Fibroblast of the conjunctiva (primary cell): ENCODE measurements at places on chromosomes 1 and 21.

DNA sequence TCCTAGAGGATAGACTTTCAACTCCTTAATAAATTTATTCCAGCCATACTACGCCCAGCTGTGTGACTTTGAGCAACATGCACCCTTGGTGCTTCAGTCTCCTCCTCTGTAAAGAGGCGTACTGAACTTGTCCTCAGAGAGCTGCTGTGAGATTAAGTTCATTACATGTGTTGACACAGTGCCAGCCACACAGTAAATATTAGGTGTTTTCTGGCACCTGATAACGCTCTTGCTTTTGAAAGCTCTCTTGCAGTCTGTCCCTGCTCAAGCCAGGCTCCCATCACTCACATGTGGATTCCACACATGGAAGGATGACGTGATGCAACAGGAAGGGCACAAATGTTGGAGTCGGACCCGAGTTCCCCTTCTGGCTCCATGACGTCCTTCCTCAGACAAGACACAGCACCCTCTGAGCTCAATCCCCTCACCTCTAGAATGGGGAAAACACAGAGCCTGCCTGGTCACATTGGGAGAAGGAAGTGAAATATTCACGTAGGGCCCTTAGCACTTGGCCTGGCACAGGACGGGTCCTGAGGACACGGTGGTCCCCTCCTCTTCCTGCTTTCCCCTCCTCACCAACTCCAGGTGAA, 7.7 kb downstream of the IFNLR1 start:
- no peak for DNase-seq

DNA sequence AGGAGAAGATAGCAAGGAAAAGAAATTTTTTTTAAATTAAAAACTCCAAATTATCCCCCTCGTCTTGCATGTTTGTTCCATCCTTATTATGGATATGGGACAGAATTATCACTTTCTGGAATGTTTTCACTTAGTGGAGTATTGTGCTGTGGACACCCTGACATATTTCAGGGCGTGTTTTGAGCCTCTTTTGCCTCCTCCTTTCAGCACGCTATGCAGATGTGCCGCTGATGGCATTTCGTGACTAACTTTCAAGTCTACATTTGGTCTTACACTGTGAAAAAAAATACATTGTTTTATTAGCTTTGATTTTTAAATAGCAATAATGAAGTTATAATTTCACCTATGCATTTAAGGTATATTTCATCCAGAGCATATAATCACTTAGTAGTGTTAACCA, 738.7 kb downstream of the LTN1 start:
- no peak for DNase-seq

- no peak for DNase-seq
Observed at GRCh38 chr1:235206533-235207208, 45.6 kb upstream of the RBM34 start.

DNA sequence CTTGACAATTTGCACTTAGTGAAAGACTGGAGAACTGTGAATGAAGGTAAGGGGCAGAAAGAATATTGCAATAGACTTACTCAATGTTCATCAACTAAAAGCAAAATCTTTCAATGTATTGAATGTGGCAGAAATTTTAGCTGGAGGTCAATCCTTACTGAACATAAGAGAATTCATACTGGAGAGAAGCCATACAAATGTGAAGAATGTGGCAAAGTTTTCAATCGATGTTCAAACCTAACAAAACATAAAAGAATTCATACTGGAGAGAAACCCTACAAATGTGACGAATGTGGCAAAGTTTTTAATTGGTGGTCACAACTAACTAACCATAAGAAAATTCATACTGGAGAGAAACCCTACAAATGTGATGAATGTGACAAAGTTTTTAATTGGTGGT, 80.7 kb downstream of the JMJD4 start:
- no peak for DNase-seq

DNA sequence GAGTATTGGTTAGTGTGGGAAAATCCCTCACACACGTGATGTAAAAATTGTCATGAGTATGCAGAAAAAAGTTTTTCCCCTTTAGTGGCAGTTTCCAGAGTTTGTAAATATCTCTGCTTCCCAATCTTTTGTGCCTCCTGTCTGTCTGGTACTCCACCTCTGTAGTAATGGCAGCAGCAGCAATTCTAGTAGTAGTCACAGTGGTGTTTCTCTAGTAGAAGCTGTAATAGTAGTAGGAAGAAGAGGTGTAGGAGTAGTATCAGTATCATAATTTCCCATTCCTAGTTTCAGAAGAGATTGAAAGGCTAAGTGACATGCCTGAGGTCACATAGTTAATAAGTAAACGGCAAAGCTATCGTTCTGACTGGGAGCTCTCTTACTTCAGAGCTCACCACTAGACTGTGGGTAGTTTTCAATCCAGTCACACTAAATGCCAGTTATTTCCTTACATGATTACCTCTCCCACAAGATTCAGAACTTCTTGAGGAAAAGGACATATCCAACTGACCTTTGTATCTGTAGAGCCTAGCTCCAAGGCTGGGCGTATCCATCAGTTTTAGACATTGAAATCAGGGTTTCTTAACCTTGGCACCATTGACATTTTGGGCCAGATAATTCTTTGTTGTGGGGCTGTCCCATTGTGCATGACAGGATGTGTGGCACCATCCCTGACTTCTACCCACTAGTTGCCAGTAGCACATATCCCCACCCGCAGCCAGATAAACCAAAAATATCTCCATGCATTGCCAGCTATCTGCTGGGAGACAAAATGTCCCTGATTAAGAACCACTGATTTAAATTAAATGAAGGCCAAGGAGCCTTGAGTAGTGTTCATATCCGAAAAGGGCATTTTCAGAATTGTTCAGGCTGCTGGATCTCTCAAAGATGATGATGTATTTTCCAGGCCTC, 135.9 kb downstream of the FGGY start:
- no peak for DNase-seq

GRCh38 chr1:93707956-93708355, 26.3 kb upstream of the BCAR3 start:
- DNase-seq, result no peak

- no peak for DNase-seq
Observed at GRCh38 chr21:36627242-36627641, 71.7 kb upstream of the SIM2 start.
